ENCODE measurements at places on chromosomes 3 and 15.

DNA sequence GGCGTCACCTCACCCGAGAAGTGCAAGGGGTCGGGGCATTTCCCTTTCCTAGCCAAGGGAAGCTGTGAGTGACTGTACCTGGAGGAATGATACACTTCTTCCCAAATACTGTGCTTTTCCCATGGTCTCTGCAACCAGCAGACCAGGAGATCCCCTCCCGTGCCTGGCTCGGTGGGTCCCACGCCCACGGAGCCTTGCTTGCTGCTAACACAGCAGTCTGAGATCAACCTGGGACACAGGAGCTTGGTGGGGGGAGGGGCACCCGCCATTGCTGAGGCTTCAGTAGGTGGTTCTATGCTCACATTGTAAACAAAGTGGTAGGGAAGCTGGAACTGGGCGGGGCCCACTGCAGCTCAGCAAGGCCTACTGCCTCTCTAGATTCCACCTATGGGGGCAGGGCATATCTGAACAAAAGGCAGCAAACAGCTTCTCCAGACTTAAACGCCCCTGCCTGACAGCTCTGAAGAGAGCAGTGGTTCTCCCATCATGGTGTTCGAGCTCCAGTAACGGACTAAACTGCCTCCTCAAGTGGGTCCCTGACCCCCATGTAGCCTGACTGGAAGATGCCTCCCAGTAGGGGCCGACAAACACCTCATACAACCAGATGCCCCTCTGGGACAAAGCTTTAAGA lies 31.4 kb upstream of the ABHD5 start:
- DNase-seq, result no peak

DNA sequence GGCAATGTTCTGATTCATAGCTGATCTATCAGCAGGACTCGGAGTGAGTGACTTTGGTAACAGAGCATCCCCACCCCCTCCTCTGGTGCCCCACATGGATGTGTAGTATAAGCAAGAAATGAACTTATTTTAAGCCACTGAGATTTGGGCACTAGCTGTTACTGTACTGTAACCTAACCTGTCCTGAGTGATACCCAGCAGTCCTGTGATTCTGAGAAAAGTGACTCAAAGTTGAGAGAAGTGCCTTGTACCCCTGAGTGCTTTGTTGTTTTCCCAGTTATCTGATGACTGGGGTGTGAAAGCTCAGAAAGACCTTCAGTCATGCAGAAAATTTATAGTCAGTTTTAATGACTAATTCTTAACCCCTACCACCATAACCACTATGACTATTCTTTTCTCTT lies 439.9 kb upstream of the RBMS3 start:
- DNase-seq, result no peak

GRCh38 chr3:191401775-191402357 lies 59.1 kb upstream of the PYDC2 start:
- DNase-seq, result no peak

- no peak for DNase-seq
Observed at GRCh38 chr3:38541806-38542205, 45.7 kb downstream of the EXOG start.

Data from activated naive CD4-positive, alpha-beta T cell treated with anti-CD3 and anti-CD28 coated beads, Interleukin-2, amount 10 ng/mL, durations not matched to agents 7 days and 5 days (primary cell).